ENCODE measurements at places on chromosomes 1 and 21. TPM values are rescaled to one million over a fixed set of nuclear protein-coding genes. Genes with fewer than 3 reads are reported as not detected.

Gene GSTM5
- 19.8 TPM for polyA plus RNA-seq

Gene SLFNL1
- polyA plus RNA-seq: 0.68 TPM

Gene DDAH1
- polyA plus RNA-seq: 50.0 TPM

Gene OR2G3
- not detected for polyA plus RNA-seq

Gene HFM1
- 1.8 TPM for polyA plus RNA-seq

Gene SIK1
- polyA plus RNA-seq: 0.57 TPM

Gene MPZ
- polyA plus RNA-seq: 12.0 TPM

GRCh38 chr1:180451504-180451903, 50.9 kb downstream of the ACBD6 start:
- no peak for DNase-seq

DNA sequence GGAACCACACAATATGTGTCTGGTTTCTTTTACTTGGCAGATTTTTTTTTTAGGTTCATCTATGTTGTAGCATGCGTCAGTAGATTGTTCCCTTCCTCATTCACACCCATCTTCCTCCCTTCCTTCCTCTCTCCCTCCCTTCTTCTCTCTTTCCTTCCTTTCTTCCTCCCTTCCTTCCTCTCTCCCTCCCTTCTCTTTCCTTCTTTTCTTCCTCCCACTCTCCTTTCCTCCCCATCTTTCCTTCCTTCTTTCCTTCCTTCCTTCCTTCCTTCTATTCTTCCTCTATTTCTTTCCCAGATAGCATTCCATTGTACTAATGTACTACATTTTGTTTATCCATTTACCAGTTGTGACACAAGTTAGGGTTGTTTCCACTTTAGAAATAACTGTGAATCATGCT, 218.0 kb downstream of the RGS7 start:
- DNase-seq: no peak

- no peak for DNase-seq
Observed at GRCh38 chr1:38964140-38964548, 22.5 kb upstream of the RHBDL2 start.

DNA sequence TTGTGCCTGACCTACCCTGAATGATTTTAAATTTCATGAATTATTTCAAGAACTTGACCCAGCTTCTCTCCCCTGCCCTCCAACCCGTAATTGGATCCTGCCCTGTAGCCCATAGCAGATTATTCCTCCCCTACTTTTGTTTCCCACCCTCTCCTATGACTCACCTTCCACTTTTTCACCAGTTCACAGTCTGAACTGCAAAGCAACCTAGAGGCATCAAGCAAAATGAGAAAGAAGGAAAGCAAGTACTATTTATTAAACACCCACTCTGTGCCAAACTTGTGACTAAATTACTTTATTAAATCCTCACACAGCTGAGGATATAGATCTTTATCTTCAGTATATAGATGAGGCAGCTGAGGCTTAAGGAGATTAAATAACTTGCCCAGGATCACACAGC, 20.7 kb upstream of the IKBKE start:
- no peak for DNase-seq

DNA sequence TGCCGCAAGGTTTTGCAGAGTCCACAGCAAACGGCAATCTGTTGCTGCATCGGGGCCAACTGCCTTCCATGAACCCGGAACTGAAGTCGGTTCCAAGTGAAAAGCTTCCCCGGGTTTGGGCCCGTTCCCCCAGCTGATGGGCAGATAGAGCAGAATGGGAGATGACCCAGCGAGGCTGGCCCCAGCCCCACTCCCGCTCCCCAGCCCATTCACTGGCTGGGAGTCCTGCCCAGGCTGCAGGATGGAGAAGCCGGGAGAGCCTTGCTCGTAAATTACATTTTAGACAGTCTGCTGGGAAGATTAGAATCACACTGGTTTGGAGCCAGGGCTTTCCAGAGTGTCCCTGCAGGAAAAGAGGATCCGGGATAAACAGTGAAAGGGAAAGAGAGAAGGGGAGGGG, 31.6 kb upstream of the PAX7 start:
- DNase-seq: peak; percentile 87

DNA sequence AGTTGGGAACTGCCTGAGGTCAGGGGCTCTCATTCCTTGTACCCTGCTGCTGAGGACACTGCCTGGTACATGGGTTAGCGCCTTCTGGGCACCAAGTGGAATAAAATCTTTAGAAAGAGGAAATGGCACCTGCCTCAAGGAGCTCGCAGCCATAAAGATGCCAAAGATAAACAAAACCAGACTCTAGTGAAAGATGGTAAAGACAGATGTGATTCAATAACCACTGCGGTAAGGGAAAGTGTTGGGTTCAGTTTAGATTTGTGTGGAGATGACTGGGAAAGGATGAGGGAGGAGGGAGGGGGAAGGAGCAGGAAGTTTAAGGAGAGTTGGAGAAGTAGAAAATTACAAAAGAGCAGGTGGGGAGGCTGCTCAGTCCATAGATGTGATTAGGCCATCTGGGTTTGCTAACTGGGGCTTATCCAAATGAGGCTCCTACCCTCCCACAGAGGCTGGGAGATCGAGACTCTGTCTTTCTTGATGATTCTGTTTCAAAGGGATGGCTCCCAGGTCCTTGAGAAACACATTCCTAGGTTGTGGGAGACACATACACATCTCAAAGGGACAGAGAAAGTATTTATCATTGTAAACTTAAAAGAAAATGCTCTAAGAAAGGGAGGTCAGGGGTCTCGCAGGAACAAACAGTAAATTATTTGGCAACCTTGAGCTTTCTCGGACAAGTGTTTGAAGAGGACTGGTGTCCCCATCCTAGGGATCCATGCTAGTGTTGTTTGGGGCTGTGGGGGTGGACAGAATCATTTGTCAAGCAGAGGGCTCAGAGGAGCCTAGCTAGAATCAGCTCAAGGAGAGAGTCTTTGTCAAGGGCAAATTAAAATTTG, 65.7 kb upstream of the MORC3 start:
- no peak for DNase-seq

GRCh38 chr1:172089768-172090510, 248.6 kb downstream of the DNM3 start:
- DNase-seq: no peak

- DNase-seq: no peak
Observed at GRCh38 chr21:45049714-45050344, 24.6 kb upstream of the ADARB1 start.

DNA sequence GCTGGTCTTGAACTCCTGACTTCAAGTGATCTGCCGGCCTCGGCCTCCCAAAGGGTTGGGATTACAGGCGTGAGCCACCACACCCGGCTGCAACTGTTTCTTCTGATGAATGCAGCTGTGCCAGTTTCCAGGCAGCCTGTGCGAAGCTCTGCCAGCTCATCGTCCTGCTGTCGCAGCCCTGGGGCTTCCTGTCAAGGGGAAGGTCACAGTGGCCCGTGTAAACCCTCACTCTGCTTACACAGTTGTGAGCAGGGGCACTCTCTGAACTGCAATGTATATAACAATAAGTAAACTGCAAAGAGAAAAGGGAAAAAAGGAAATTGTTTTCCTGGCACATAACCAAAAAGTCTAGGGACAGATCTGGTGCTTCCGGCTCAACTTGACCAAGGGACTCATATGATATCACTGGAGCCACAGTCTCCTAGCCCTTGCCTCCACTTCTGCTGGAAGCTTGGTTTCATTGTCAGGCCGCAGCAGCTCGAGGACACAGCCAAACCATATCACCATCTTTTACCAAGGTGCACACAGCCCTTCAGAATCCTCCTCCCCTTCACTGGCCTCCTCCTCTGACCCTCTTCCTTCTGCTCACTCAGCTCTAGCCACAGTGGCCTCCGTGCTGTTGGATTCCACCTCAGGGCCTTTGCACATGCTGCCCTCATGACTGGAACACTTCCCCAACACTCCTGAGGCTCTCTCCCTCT, 22.8 kb upstream of the LBR start:
- DNase-seq: no peak

GRCh38 chr1:100921110-100921706, 25.3 kb downstream of the SLC30A7 start:
- peak; percentile 48 for DNase-seq

DNA sequence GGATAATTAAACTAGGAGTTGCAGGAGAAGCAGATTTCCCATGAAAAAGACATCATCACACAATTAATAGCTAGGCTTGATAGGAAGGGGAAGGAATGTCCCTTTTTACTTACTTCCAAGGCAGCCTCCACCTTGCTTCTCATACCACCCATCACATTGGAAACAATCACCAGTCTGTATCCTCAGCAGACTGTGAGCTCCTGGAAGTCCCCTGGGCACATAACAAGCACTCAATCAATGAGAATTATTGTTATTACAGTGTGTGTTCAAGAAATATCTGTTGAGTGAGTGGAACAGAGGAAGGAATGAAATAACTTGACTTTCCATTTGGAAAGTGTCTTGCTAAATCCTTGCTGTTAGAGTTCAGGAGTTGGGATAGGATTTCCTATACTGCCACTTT, 36.2 kb downstream of the HIVEP3 start:
- no peak for DNase-seq

GRCh38 chr1:23483321-23484252, at the start of gene ASAP3:
TSS of gene ASAP3 (minus strand) at chr1:23484179. CDS start at chr1:23484133, 46 bp downstream.
- peak; percentile 69 for DNase-seq

GRCh38 chr1:43255438-43256210, 14.2 kb upstream of the TMEM125 start:
- no peak for DNase-seq

DNA sequence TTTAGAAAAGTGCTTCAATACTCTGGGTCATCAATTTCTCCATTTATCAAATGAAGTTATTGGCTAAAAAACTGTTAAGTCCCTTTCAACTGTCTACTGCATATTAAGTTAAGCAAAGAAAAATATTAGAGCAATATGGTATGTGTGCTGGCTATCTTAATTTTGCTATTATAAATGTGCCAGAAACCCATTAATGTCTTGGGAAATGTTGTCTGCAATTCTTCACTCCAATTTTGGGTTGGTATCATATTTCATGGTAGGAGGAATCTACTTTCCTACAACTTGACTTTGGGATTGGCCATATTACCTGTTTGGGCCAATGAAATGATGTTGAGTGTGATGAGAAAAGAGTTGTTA, 1063.9 kb downstream of the PLA2G4A start:
- no peak for DNase-seq

GRCh38 chr21:33088384-33088783, 18.4 kb downstream of the OLIG1 start:
- DNase-seq: no peak

GRCh38 chr1:152153996-152154395, 5.0 kb downstream of the RPTN start:
- DNase-seq: no peak

DNA sequence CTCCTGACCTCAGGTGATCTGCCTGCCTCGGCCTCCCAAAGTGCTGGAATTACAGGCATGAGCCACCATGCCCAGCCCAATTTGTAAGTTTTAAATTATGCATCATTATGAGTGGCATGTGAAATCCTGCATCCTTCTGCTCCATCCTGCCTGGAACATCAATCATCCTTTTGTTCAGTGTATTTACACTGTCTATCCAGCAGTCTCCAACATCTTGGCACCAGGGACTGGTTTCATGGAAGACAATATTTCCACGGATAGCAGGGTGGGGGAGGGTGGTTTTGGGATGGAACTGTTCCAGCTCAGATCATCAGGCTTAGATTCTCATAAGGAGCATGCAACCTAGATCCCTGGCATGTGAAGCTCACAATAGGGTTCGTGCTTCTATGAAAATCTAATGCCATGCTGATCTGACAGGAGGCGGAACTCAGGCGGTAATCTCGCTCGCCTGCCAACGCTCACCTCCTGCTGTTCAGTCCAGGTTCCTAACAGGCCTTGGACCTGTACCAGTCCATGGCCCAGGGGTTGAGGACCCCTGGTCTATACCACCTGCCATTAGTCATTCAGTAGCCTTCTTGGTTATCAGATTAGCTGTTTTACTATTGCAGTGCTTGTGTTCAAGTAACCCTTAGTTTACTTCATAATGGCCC, 22.2 kb upstream of the TCEA3 start:
- DNase-seq: no peak

DNA sequence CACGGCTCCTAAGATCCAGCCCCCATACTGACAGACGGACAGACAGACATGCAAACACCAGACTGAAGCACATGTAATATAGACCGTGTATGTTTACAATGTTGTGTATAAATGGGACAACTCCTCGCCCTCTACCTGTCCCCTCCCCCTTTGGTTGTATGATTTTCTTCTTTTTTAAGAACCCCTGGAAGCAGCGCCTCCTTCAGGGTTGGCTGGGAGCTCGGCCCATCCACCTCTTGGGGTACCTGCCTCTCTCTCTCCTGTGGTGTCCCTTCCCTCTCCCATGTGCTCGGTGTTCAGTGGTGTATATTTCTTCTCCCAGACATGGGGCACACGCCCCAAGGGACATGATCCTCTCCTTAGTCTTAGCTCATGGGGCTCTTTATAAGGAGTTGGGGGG, 23.2 kb downstream of the TMEM53 start:
- no peak for DNase-seq

DNA sequence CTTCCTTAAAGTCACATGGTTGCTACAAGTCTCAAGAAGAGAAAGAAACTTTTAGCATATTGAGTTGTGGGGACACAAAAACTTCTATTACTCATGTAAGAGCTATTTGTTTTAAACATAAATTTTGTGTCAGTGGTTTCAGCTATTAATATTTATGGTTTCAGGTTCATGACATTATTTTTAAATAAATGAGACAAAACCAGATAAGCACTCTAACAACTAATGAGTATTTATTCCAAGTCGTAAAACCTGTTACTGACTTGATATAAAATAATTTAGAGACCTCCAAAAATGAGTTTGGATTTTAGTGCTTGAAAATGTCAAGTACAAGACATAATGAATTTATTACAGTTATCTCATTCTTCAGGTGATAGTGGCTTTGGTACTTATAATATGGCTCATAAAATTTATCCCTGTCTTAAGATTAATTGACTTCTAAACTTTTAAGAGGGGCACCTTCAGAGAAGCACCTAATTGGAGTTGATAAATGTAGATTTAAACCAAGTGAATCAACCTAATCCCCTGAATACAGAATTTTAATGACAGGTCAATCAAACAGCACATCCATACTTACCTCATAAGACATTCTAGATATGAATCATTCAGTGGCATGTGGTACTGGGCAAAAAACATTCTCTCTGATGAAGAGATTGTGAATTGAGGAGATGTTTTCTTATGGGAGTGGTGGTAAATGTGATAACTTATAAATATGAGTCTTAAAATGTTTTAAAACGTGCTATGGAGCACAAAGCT, 167.7 kb upstream of the PTGFR start:
- no peak for DNase-seq

DNA sequence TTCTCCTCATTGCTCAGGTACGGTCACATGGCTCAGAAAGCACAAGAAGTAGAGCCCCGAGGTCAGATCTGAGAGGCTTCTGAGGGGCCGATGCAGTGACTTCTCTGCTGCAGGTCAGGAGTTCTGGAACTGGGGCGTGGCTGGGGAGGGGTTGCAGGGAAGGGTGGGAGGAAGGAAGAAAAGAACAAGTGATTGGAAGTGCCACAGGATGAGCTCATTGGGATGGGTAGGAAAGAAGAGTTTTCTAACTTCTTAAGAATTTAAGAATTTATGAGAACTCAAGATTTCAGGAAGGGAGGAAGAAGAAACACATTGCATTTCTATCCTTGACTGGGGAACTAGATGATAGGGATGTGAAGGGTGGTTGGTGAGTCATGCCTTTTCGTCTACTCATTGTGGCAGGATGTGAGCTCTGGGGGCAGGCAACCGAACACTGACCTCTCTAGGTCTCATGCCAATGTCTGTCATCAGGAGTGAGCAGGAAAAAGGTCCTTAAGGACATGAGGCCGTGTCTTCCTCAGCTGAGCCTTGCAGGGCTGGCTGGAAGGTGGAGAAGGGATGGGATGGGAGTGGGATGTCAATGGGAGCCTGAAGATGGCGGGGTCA, 497 bp downstream of the FCRLB start:
- DNase-seq: no peak

- no peak for DNase-seq
Observed at GRCh38 chr1:181398544-181398943, 84.8 kb upstream of the CACNA1E start.
